ENCODE measurements at places on chromosomes 7 and 10.
A peak's percentile ranks its signal among the peaks of the same experiment; 100 is the strongest.

- DNase-seq = peak; percentile 21
These were observed 290.6 kb downstream of the PRPF18 start for GRCh38 chr10:13877154-13877909.

DNA sequence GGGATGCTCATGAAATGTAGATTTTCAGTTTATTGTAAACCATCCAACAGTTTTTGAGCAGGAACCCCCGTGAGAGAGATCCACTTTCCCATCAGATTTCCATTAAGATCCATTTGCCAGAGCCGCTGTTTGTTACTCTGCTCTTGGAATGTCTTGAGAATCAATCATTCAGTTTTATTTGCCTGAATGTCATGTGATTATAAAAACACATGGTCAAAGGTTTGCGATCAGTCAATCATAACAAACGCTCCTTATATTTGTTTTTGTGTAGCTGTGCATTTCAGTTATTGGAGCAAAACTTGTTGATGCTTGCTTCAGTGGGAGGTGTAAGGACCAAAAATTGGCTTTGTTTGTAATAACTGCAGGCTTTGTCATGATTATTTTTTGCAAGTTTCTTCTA lies 155.8 kb upstream of the RHOBTB1 start:
- no peak for DNase-seq

DNA sequence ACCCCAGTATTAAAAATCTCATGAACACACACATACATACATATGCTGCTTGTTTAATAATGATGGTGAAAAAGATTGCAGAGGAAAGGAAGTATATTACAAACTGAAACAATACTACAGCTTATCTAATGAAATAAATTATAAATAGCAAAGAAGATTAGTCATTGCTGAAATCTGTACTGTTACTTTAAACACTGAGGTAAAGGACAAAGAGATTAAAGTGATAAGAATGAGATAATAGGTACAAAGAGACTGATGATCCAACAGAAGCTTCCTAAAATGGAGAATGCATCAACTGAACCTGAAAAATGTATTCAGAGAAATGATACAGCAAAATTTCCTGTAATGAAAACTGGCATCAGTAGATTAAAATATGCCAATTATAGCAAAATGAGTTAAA lies 91.5 kb upstream of the KCND2 start:
- no peak for DNase-seq

GRCh38 chr7:114048386-114049235 lies 129.8 kb upstream of the PPP1R3A start:
- peak; percentile 68 for DNase-seq

- no peak for DNase-seq
These were observed 104.6 kb upstream of the TNRC18 start for GRCh38 chr7:5528071-5528814.

DNA sequence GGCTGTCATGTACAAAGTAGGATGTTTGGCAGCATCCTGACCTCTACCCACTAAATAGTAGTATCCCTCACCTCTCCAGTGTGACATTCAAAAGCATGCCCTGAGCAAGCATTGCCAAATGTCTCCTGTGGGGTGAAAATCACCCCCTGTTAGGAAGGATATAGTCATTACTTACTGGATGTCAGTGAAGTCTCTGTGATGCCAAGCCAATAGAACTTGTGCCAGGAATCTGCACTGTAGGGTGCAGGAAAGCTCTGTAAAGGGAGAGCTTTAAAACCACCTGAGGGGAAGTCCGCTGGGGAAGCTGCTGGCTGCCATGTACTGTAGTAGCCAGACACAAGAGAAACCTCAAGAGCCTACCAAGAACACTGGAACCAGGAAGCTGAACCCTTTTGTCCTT lies 170.7 kb upstream of the DKK1 start:
- no peak for DNase-seq

DNA sequence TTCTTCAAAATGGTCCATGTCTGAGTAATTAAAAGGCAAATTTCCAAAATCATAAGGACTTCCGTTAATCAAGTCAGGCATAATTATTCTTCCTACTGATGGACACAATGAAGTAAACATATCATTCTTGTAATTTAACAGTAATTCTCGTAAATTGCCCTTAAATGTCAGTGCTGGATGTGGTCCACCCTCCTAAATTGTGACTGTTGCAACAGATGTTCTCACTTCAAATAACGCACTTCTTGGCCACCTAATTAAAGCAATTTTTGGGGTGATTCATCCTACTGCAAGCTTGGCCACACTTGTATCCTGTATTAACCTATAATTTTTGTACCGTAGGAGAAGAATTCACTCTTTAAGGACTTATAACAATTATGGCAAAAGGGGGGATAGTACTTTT lies 1.9 kb downstream of the COL1A2 start:
- no peak for DNase-seq

GRCh38 chr7:11726001-11726793 lies 105.8 kb downstream of the THSD7A start:
- no peak for DNase-seq

DNA sequence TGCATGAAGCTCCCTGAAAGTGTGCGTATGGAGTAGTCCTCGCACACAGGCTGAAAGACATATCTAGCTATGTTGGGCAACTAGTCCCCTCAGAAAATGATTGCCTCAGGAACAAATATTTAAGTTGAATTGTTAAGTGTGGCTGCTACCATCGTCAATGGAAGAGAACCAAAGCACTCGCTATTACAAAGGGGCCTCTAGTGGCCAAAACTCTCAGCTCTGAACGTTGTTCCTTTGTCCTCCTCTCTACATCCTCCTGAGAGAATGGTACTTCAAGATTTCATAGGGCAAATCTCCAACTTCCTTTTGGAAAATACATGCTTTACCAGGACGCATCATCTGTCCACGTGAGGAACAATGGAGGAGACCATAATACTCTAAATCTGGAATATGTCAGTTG lies 209.9 kb downstream of the NRG3 start:
- no peak for DNase-seq

DNA sequence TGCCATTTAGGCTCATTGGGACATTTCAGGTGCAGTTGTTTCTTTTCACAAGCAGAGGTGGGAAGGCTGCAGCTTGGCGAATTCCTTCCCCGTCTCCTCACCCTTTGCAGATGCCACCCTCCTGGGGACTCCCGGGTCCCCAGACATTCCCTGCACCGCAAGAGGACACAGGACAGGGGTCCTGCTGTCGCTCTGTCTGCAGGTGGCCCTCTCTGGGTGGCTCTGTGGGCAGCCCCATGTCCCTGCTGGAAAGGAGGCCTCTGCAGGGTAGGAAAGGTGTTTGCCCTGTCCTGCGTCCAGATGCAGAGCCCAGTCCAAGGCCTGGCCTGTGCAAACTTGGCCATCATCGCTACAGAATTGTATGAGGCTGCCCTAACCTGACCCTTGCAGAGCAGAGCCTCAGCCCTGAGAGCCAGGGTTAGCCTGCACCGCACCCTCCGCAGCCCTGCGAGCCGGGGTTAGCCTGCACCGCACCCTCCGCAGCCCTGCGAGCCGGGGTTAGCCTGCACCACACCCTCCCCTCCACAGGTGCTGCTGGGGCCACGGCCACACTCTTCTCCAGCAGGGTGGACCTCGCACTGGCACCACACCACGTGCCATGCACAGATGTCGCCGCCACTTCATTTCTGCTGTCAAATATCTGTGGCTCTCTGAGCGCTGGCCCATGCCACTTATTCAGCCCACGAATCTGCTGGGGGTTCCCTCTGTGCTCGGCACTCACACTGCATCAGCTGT lies 61.0 kb downstream of the CFAP46 start:
- DNase-seq = no peak

DNA sequence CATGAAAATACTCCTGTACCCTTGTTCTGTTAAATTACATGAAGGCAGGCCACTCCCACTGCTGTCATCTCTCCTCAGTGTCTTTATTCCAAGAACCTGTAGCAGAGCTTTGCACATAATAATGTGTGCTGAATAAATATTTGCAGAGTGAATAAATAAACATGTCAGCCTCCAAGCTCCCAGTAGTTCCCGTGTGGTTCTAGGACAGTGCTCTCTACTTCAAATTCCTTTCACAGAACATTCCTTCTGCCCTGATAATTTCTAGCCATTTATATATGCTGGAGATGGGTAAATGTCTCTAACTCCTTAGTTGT lies 20.3 kb upstream of the HYAL4 start:
- DNase-seq = no peak

DNA sequence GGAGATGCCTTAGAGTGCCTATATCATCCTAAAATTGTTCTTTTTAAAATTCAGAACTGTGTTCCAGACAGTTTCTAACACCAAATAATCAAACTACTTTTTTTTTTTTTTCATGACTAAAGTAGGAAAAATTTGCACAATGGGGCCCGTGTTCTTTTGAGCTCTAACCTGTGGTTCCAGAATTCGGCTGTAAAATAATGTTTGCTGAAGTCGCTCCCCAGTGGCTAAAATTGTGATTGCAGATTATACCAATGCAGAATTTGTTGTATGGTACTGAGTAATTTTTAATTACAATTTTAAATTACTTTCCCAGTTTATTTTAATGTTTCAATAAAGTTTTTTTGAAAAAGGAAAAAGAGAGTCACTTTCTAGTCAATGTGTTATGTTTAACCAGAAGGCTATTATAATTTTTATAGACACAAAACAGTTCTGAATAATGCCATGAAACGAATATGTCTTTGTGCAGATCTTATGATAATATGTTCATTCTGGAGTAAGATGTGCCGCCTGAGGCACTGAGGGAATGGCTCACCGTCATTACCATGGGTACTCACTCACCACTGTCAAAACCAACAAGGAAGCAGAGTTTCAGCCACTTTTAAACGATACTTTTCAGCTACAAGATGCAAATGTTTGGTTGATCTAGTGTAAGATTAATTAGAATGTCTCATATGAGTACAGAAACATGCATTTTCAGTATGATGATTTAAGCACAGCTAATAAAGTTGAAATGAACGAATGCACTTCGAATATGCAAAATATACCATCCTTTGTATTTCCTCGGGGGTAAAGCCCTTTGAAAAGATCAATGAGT lies 173.6 kb downstream of the PRKCQ start:
- DNase-seq = peak; percentile 16

- DNase-seq = no peak
These were observed 200.1 kb downstream of the SLC25A13 start for GRCh38 chr7:96121752-96122151.

GRCh38 chr10:6200734-6201515 lies 1.8 kb upstream of the PFKFB3 start:
- DNase-seq = no peak
